ENCODE measurements at places on chromosomes 2 and 18.

DNA sequence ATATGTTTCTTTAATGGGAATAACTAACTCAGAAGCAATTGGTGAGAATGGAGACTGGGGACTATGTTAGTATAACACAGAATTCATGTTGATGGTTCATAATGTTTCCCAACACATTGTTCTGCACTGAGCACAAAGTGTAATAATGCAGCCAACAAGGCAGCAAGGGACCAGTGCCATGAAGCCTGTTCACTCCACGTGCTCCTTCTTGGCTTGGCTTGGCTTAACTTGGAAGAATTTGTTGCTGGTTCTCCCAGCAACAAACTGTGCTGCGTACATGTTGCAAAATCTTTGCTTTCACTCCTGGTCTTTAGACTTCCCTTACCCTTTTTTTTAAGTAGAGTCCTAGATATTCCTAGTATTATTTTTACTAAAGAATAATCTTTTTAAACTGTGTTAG is 129.7 kb downstream of the MAP3K20 start:
- no peak for DNase-seq

GRCh38 chr2:176126929-176127773 is 2.4 kb upstream of the HOXD8 start:
- DNase-seq, result no peak

DNA sequence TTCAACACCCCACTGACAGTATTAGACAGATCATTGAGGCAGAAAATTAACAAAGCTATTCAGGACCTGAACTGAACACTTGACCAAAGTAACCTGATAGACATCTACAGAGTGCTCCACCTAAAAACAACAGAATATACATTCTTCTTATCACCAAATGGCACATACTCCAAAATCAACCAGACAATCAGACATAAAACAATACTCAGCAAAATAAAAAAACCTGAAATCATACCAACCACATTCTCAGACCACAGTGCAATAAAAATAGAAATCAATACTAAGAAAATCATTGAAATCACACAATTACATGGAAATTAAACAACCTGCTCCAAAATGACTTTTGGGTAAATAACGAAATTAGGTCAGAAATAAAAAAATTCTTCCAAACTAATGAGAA is 15.8 kb downstream of the PFN4 start:
- no peak for DNase-seq

GRCh38 chr2:124081154-124081716 is 56.1 kb downstream of the CNTNAP5 start:
- no peak for DNase-seq

GRCh38 chr2:210162466-210163124 is 8.6 kb downstream of the KANSL1L start:
- DNase-seq, result no peak

DNA sequence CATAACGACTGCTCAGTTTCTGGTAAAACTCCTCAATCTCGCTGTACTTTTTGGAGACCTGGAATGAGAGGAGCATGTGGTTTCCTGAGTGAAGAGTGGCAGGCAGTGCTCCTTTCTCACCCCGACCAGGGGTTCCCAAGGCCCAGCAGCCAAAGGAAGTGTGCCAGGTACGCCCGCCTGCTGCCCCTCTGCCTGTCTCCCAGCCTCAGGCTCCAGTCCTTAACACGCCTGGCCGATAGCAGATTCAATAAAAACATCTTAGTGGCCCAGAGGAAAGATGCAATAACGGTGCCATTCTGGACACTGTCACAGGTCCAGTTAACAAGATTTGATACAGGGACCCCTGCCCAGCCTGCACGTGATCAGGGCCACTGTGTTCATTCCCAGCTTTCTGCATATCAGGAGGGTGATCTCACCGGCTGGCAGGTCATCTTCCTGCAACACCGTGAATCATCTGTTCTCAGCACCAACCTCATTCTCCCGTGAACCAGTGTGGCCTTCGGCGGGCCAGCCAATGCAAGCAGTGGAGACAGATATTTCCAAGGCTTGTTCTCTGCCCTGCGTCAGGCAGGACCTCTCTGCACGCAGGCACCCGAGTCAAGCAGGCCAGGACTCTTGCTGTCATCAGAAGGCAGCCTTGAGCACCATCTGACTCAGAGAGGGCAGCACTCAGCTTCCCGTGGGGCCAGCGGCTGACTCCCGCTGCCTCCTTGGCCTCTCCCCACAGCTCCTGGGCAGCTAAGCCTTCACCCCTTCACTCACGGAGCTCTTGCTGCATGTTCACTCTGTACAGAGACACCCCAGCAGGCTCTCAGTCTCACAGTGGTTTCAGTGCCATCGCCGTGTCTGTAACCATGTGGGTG is 9.5 kb downstream of the HS1BP3 start:
- DNase-seq, result no peak

DNA sequence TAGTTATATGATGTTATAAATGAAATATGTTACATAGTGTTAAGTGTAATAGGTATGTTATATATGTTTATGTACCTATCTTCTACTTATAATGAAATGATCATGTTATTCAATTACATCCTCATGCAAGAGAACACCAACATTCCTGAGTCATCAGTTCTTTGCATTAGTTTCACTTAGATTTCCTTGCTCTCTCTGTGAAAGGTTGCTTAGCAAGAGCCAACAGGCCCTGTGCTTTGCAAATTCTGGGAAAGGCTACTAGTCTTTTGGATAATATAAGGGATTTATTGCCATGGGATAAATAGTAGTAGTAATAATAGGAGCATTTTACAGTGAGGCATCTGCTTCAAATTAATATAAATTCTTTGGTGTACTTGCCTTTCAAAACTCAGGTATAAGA is 274.8 kb downstream of the SP3 start:
- DNase-seq, result no peak
